ENCODE measurements at places on chromosomes 6 and 20. TPM values are rescaled to one million over a fixed set of nuclear protein-coding genes. Genes with fewer than 3 reads are reported as not detected.

Gene B3GAT2
- total RNA-seq: 0.05 TPM

Gene TCP11
- total RNA-seq: not detected

Gene BPIFB4
- total RNA-seq: not detected

Gene SRC
- total RNA-seq: 2.6 TPM

Gene SIRPA
- total RNA-seq: not detected

Gene VNN1
- total RNA-seq: not detected

Gene THEMIS
- 101 TPM for total RNA-seq

Gene GZF1
- total RNA-seq: 15.5 TPM

Gene DDR1
- total RNA-seq: 4.5 TPM

Gene GRM1
- total RNA-seq: not detected

Gene CGA
- total RNA-seq: not detected

Gene ACTL10
- total RNA-seq: 4.1 TPM

Gene ANKRD66
- total RNA-seq: not detected

Gene GATA5
- total RNA-seq: not detected

Gene AIF1
- 48.0 TPM for total RNA-seq

Gene CLIC5
- 3.8 TPM for total RNA-seq

Gene ABRACL
- 174 TPM for total RNA-seq

Gene GNAS-AS1
- total RNA-seq: 1.5 TPM

Gene TUBB
- total RNA-seq: 1,494 TPM

Gene LRFN2
- 0.25 TPM for total RNA-seq

Gene HSPA1L
- total RNA-seq: 3.3 TPM

Gene RAB23
- total RNA-seq: 3.8 TPM

Gene TPD52L1
- not detected for total RNA-seq

Gene ESR1
- 2.2 TPM for total RNA-seq

Gene LAMA5
- 0.64 TPM for total RNA-seq

Gene SLC22A2
- not detected for total RNA-seq

Gene TP53TG5
- not detected for total RNA-seq

Gene APOM
- 3.9 TPM for total RNA-seq

Gene ETV7
- total RNA-seq: 13.4 TPM

Gene BEND6
- total RNA-seq: not detected

Gene DDO
- total RNA-seq: not detected

Gene SIGLEC1
- not detected for total RNA-seq

Gene DLL1
- total RNA-seq: 0.58 TPM

Gene PDE10A
- total RNA-seq: not detected

Gene UBR2
- 30.2 TPM for total RNA-seq

Gene C6orf58
- total RNA-seq: not detected

Gene NEU1
- total RNA-seq: 17.0 TPM

Gene WFDC8
- total RNA-seq: not detected

Gene TAF8
- total RNA-seq: 60.2 TPM

Gene ZKSCAN8
- 22.2 TPM for total RNA-seq

Gene ZKSCAN3
- 6.2 TPM for total RNA-seq

Gene TNFRSF6B
- total RNA-seq: not detected

Gene HLA-DQB2
- 1.8 TPM for total RNA-seq

Gene COL12A1
- not detected for total RNA-seq

Gene KIAA1586
- 15.4 TPM for total RNA-seq

Gene RUNX2
- total RNA-seq: 13.4 TPM

Gene FAM50B
- 12.7 TPM for total RNA-seq

Gene PNLDC1
- 0.17 TPM for total RNA-seq

Gene HEY2
- total RNA-seq: not detected

Gene ACSS1
- total RNA-seq: 54.1 TPM

Gene PRSS35
- total RNA-seq: not detected
